ENCODE measurements at places on chromosomes 13 and 19.
A peak's percentile ranks its signal among the peaks of the same experiment; 100 is the strongest.

- peak; percentile 19 for DNase-seq
Measured at GRCh38 chr13:75318138-75318833, 163.7 kb downstream of the TBC1D4 start.

DNA sequence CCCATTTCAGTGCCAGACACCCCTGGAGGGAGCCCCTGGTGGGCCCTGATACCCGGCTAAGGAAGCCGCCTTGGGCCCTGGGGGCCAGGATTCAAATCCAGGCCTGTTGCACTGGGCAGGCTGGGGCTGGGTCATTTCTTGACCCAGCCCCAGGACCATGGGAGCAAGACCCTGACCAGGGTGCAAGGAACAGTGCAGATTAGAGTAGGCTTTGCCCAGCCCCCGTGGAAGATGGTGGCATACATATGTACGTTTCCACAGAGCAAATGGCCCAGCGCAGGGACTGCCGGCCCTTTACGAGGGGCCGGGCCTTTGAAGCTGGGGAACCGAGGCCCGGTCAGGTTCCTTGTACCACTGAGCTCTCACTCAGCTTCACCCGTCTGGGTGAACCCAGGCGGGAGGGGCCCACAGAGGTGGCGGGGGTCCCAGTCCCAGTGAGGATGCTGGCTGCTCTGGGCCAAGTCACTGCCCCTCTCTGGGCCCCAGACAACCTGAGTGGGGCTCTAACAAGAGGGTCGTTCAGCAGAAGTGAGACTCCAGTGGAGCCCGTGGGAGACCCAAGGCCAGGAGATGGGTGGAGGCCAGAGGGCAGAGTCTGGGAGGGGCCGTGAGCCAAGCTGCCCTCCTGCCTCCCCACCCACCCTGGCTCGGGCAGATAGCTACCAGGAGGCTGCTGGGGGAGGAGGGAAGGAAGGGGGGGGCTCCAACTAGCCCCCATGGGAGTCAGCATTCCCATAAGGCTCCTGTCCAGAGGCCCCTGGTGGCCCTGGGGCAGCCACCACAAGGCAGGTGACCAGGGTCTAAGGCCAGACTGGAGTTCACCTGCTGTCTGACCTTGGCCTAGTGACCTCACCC lies 2.7 kb downstream of the MKNK2 start:
- DNase-seq = no peak

- DNase-seq = peak; percentile 30
Measured at GRCh38 chr13:31236211-31236786, 36.5 kb downstream of the B3GLCT start.

- no peak for DNase-seq
Measured at GRCh38 chr13:99989276-99990125, 7.9 kb downstream of the ZIC2 start.

- DNase-seq = no peak
Measured at GRCh38 chr19:43721469-43722048, 5.7 kb downstream of the IRGC start.

Data from CD4-positive, alpha-beta T cell treated with Interleukin-12 subunit alpha and Interleukin-12 subunit beta, for 1 hour (primary cell).